ENCODE measurements at places on chromosomes 1 and 21. TPM values are rescaled to one million over a fixed set of nuclear protein-coding genes. Genes with fewer than 3 reads are reported as not detected.

TMEM82 gene
- 1.4 TPM for total RNA-seq

C1orf116 gene
- 31.9 TPM for total RNA-seq

HSD3B2 gene
- total RNA-seq = not detected

TLCD4 gene
- 33.8 TPM for total RNA-seq

AZIN2 gene
- total RNA-seq = 5.2 TPM

NEK2 gene
- 17.6 TPM for total RNA-seq

PLXNA2 gene
- 34.9 TPM for total RNA-seq

CD1D gene
- total RNA-seq = not detected

ELAPOR1 gene
- 14.6 TPM for total RNA-seq

PRR9 gene
- not detected for total RNA-seq

ANGPTL3 gene
- not detected for total RNA-seq

APCS gene
- total RNA-seq = not detected

MROH9 gene
- total RNA-seq = not detected

KRTAP19-3 gene
- not detected for total RNA-seq

AXDND1 gene
- total RNA-seq = 2.5 TPM

PDZK1IP1 gene
- not detected for total RNA-seq

LCE1A gene
- total RNA-seq = not detected

CASQ1 gene
- not detected for total RNA-seq

SELP gene
- not detected for total RNA-seq

ZNF648 gene
- total RNA-seq = 0.81 TPM

MPL gene
- not detected for total RNA-seq

TDRKH gene
- 16.5 TPM for total RNA-seq

PROX1 gene
- 73.9 TPM for total RNA-seq

USH2A gene
- 0.55 TPM for total RNA-seq

Measured in progenitor cell of endocrine pancreas (in vitro differentiated cells).